ENCODE measurements at places on chromosomes 12 and 14.

DNA sequence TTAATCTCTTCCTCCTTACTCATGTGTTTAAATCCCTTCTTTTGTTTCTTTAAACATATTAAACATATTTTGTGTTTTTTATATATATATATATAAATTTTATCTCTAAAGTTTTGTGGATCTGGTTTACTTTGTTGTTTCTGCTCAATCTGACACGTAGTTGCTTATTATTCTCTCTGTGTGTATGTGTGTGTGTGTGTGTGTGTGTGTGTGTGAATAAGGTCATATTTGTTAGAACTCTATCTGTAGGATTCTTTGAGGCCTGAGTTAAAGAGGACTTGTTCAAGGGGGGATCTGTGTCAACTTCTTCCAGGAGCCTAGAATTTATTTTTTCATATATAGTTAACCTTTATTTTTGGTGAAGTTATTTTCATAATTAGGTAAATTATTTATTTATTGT, 2.7 kb downstream of the GPR65 start:
- DNase-seq: no peak

DNA sequence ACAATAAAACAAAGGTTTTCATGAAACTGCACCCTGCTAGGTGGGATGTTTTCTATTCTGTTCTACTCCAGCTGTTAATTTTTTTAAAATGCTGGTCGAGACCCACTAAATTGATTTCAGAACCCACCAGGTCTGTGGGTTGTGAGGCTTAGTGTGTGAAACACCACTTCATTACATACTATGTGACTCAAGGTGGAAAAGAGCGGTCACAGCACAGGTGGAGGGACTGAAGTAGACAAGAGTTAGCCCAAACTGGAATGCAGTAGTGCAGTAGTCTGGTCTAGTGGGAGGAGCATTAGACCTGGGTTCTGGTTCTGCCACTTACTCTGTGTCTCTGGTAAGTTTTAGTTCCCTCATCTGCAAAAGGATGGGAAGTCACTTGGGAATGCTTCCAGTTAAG, 12.2 kb downstream of the DDX55 start:
- no peak for DNase-seq

GRCh38 chr12:47276621-47277309, 197.0 kb upstream of the AMIGO2 start:
- no peak for DNase-seq

DNA sequence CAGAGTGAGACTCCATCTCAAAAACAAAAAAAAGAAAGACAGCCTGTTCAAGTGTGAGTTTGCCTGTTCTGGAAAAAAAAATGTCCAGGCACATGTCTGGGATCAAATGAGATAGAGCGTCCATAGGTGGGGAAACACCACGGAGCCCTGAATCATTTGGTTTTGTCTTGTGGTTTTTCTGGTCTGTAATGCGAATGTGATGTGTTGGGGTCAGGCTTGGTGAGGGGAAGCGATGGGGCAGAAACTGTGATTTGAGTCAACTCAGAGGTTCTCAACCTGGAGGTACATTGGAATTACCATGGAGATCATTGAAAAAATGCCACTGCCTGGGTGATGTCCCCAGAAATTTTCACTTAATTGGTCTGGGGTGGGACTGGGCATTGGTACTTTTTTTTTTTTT, 183.9 kb upstream of the PWP1 start:
- DNase-seq: no peak

DNA sequence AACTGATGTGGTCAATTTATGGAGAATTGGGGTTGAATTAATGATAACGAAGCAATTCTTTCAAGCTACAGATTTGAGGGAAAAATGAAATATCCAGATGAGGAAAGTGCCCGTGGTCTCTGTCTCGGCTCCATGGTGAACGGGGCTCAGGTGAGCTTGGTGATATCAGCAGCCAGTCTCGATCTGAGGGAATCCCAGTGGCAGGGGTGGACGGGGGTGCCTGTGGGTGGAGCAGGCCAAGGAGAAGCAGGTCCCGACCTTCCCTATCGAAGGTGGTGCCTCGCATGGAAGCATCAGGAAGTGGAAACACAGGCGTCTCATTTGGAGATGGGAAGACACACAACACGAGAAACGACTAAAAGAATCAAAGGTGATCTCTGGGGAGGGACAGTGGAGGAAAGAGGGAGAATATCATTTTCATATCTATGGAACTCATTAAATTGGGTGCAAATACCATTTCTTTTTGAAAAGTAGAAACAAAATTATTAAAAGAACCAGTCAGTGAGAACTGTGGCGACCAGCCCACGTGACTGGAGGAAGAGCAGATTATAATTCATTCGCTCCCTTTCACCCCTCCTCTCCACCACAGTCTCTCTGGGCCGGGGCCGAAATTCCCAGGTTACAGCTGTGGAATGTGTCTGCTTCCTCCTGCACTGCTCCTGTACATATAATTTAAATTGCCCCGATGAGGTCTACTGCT, 354.3 kb upstream of the SFSWAP start:
- DNase-seq: no peak

- DNase-seq: no peak
These were observed 94.3 kb downstream of the LRRC74A start for GRCh38 chr14:76920331-76921087.

DNA sequence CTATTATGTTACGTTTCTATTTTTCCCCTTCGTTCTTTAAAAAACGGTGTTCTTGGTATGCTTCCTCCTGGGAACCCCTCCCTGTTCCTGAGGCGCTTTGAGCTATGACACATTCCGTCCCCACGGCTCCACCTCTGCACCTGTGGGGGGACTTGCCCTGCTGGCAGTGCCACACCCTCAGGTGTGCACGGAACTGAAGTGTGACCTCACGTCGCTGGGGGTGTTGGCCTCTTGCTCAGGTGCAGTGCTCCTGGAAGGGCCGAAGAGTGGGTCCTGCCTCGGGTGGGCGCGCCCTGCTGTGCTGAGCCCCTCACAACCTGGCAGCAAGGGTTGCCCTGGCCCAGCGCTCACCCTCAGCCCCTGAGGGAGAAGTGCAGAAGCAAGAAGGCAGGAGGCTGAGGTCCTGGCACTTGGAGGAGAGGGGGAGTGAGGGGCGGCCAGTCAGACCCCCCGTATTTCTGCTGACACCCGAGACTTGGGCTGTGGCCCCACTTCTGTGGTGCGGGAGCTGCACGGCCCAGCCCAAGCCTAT, 4.9 kb downstream of the AMN start:
- DNase-seq: no peak

GRCh38 chr12:69501154-69501895, 31.1 kb downstream of the FRS2 start:
- no peak for DNase-seq

GRCh38 chr12:41459906-41460214, 271.7 kb downstream of the PDZRN4 start:
- no peak for DNase-seq

GRCh38 chr12:5262450-5262849, 169.5 kb upstream of the NTF3 start:
- DNase-seq: no peak

GRCh38 chr14:55127460-55127951, 1.5 kb upstream of the LGALS3 start:
- DNase-seq: no peak

- no peak for DNase-seq
These were observed 100.3 kb upstream of the RAP1B start for GRCh38 chr12:68510397-68510796.

GRCh38 chr14:22418631-22419030, 170.4 kb downstream of the DAD1 start:
- DNase-seq: no peak

- no peak for DNase-seq
These were observed 485 bp upstream of the PSME1 start for GRCh38 chr14:24135584-24135833.

DNA sequence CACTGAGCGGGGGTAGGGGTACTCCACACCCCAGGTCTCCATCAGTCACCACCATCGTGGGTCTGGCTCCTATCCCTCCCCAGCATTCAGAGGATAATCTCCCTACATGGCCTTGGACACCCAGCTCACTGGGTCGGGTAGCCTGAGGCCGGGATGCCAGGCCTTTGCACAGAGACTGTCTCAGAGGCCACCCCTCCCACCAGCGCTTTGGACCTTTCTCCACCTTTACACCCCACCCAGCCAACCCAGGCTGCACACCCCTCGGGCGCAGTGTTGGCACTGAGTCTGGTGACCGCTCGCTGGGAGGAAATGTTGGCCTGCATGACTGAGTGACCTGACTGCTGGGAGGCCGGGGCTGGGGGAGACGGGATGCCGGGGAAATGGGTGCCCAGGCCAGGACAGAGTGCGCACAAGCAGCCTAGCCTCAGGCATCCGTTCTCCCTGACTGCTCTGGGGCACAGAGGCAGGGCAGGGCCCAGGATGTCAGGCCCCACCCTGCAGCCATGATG, 10.6 kb upstream of the LBHD2 start:
- no peak for DNase-seq

GRCh38 chr12:72471806-72472205, 199.6 kb downstream of the TRHDE start:
- no peak for DNase-seq

DNA sequence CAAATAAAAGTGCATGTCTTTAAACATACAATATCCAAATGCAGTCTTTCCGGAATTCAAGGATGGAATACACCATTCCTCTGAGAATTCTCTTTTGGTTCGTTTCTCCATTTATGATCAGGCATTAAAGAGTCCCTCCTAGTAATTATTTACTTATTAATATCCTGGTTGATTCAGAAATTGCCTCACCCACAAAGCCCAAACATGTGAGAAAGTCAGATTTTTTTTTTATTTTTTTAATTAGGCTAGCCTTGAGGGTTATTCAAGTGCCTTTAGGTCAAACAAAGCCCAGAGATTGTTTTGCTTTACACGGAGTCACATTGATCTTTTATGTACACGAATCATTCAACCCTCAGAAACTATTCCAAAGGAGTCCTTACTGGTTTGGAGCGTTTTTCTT, 6.4 kb upstream of the TSPAN8 start:
- DNase-seq: no peak

- DNase-seq: no peak
These were observed 7.0 kb upstream of the TINF2 start for GRCh38 chr14:24249230-24250021.

GRCh38 chr14:51776102-51776894, 84.1 kb upstream of the GNG2 start:
- peak; percentile 52 for DNase-seq

GRCh38 chr14:36505181-36505815, 14.7 kb downstream of the NKX2-1 start:
- no peak for DNase-seq

DNA sequence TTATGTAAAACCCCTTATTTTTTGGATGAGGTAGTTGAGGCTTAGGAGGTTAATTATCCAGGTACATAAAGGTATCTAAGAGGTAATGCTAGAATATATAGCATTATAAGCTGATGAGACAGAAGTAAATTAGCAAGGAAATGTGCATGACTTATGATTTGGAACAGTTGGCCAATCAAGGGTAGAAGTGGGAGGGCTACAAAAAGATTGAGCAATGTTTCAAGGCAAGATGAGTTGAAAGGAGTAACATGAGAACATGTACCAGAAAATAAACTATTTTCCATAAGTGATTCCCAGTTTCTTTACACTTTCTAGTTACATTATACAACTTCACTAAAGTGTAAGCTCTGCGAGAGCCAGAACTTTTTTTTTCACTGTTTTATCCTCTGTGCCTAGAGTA, 290.9 kb downstream of the LRIG3 start:
- no peak for DNase-seq

DNA sequence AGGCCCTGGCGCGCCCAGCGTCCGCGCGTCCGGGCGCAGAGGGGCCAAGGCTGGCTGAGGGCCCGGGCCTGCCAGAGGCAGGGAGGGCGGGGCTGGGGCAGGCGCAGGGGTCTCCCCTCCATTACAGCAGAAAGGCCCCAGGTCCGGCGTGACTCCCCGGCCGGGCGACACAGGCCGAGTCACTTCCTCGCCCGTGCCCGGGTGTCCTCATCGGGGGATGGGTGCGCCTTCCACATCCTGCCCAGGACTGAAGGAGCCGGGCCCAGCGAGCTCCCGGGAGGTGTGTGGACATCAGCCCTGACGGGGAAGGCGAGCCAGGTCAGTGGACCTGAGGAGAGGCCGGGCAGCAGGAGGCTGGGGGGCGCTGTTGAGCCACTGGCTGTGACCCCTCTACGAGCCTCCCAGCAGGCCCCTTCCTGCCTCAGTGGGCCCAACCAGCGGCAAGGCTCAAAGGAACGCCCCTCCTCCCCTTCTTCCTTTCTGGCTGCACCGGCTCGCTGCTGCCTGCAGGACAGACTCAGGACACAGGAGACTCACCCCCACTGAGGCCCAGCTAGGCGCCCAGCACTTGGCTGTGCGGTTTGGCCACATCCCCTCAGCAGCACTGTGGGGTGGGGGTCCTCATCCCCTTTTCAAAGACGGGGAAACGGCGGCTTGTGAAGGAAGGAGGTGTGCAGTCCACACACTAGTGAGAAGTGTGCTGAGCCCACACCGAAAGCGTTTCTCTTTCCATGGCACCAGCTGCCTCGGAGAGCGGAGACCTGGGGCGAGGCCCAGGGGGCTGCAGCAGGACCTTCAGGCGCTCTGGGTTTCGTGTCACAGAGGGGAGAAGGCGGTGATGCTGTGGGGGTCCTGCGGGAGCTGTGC, 606 bp downstream of the TNFAIP2 start:
- no peak for DNase-seq

- DNase-seq: no peak
These were observed 849 bp downstream of the WNT1 start for GRCh38 chr12:48978741-48979601.

- no peak for DNase-seq
These were observed 24.0 kb downstream of the CREBL2 start for GRCh38 chr12:12635651-12636050.

- DNase-seq: no peak
These were observed 101.8 kb downstream of the TNFAIP2 start for GRCh38 chr14:103225062-103225461.

DNA sequence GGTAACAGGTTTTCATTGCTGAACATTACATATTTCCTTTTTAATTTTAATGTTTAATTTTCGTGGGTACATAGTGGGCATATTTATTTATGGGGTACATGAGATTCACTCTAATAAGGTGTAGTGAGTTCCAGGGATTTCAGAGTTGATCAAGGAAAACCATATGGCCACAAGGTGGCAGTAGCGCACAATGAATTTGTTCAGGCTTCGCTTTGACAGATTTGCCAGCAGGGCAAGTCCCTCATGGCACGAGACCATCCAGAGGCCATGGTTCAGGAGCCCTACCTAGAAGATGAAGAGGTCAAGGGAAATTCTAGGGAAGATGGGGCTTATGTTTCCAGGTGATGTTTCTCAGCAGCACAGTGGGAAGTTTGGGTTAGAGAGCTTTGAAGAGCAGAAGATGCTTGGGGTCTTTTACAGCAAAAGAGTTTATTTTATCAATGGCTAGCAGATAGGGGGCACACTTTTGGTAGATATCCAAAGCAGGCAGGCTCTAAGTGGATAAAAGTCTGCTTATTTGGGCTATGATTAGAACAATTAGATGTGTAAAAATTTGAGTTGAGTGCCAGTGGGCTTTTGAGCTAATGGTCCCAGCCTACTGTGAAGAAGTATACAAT, 1004.4 kb downstream of the AACS start:
- no peak for DNase-seq

- peak; percentile 85 for DNase-seq
These were observed 59.4 kb downstream of the TSPAN11 start for GRCh38 chr12:30985814-30986452.

- DNase-seq: no peak
These were observed 61.0 kb downstream of the NT5DC3 start for GRCh38 chr12:103780093-103780440.

- DNase-seq: no peak
These were observed 71.6 kb downstream of the TMEM132C start for GRCh38 chr12:128338386-128339125.

Measured in cerebellum (tissue), 4 donors.